ENCODE measurements at places on chromosomes 7 and 10.

- no peak for DNase-seq
These were observed 184.7 kb upstream of the SH2B2 start for GRCh38 chr7:102101926-102102325.

DNA sequence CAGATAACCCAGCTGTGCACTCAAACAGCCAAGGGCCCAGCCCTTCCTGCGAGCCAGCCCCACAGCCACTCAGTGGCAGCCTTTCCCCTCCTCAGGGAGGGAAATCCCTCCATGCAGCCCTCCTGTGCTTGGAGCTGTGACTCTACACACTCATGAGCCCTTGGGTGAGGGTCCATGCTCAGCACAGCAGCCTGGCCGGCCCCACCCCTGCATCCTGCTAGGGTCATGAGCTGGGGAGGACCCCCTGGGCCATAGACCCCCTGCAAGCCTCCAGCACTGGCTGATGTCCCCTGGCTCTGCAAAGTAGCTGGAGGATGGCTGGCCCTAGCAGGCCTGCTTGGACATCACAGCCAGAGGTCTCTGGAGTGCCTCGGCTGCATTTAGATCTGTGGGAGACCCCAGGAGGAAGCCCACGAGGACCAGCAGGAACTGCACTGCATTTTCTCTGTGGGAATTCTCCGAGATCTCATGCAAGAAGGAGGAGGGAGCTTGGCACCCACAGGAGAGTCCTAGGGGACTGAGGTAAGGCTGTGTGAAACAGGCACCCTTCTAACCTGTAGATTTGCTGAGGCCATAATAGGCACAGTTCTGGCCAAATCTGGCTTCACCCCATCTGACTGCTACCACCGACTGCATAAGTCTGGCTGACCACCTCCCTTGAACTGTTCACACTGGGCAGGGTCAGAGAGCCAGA lies 17.4 kb downstream of the TMEM273 start:
- DNase-seq, result no peak

DNA sequence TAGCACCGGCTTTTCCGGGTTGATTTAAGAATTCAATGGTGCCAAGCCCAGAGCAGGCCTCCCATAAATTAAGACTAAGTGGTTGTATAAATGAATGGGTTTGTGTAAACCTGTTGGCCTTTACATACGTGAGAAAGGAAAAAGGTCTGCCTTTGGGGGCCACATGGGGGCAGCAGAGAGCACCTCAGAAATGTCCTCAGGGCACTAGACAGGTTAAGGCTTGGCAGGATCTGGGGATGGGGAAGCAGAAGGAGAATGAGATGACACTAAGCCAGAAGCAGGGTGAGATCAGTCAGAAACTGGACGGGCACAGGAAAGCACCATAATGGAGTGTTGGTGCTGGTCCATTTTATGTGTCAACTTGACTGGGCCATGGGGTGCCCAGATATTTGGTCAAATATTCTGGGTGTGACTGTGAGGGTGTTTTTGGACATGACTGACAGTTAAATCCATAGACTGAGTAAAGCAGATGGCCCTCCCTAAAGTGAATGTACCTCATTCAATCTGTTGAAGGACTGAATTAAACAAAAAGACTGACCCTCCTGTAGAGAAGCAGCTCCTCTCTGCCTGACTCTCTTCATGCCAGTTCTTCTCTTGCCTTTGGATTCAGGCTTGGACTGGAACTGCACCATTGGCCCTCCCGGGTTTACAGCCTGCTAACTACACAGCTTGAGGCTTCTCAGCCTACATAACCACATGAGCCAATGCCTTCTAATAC lies 58.9 kb downstream of the FRMPD2 start:
- DNase-seq, result no peak

- DNase-seq, result no peak
These were observed 561.6 kb downstream of the TCERG1L start for GRCh38 chr10:130749911-130750310.

- DNase-seq, result no peak
These were observed 51.3 kb upstream of the TCF7L2 start for GRCh38 chr10:112898540-112899390.

GRCh38 chr10:79133416-79133815 lies 64.7 kb downstream of the ZMIZ1 start:
- no peak for DNase-seq

DNA sequence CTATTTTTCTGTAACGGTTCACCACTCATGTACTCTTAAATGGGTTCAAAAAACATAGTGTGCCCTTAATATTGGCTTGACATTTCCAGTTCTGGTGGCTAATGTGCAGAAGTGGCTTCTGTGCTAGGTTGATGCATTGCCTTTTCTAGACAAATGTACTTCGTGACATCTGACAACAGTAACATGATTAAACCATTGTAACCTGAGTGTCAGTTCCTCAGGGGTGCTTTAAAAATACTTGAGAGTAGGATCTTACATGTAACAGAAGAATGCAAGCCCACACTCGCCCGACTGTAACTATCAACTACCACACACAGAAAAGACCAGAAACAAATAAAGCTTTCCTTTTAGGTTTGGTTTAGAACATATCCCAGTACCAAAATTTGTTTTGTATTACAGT lies 393.4 kb upstream of the NFE2L3 start:
- DNase-seq, result peak; percentile 45

DNA sequence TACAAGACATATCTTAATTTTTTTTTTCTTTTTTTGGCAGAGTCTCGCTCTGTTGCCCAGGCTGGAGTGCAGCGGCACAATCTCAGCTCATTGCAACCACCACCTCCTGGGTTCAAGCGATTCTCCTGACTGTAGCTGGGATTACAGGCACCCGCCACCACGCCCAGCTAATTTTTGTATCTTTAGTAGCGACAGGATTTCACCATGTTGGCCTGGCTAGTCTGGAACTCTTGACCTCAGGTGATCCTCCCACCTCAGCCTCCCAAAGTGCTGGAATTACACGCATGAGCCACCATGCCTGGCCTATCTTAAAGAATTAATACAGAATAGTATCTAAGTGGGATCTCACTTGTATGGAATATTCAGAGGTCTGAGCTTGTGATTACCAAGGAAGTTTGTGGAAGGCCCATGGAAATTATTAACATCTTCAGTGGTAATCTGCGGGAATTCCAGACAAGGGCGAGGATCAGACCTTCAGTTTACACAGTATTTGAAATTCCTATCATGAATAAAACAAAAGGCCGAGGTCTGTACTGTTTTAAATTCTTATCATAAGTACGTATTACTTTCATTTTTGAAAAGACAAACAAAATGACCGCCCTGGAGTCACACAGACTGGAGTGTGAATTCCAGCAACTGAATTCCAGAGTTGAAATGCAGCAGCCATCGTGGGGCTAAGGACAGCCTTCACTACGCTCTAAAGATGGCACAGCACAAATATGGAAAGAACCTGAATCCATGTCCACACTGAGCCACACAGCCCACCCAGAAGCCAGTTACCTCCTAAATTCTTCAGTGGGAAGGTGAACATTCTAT lies 16.7 kb downstream of the GPRIN2 start:
- no peak for DNase-seq

DNA sequence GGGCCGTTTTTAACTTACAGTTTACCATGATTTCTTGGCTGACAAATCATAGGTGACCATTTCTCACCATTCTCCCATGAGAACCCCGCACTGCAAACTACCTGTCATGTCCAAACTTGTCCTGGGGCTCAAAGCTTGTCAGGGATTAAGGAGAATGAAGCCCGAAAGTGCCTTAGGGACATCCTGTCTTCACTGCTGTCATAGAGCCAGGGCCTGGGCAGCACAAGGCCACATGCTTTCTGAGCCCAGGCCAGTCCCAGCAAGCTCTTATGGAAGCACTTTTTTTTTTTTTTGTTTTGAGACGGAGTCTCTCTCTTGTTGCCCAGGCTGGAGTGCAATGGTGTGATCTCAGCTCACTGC lies 33.9 kb downstream of the CCM2 start:
- no peak for DNase-seq

GRCh38 chr7:117458977-117459583 lies 20.7 kb upstream of the CFTR start:
- DNase-seq, result no peak

GRCh38 chr10:33396279-33396678 lies 61.8 kb upstream of the NRP1 start:
- no peak for DNase-seq

GRCh38 chr10:26438534-26439341 lies 597 bp downstream of the APBB1IP start:
- DNase-seq, result no peak

DNA sequence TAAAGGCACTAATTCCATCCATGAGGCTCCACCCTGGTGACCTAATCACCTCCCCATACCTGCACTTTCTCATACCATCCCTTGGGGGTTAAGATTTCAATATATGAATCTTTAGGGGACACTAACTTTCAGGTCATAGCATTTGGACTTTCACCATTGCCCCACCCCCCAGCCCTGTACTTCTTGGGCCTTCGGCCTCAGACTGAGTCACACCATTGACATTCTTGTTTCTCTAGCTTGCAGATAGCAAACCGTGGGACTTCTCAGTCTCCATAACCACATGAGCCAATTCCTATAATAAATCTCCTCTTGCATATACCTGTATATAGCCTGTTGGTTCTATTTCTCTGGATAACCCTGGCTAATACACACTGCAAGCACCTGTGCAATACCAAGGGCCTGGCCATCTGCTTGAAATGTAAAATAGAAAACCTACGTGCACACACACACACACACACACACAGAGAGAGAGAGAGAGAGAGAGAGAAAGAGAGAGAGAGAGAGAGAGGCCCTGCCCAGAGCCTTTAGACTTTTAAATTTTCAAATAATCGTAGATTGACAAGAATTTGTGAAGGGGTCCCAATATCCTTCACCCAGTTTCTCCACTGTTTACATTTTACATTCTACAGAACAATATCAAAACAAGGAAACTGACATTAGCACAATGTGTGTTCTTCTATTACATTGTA lies 25.3 kb downstream of the ANXA8 start:
- DNase-seq, result no peak

GRCh38 chr7:15475808-15476530 lies 85.8 kb downstream of the AGMO start:
- no peak for DNase-seq
